Placental epithelial cell (primary cell): ENCODE measurements at places on chromosomes 5 and 9. TPM values are rescaled to one million over a fixed set of nuclear protein-coding genes. Genes with fewer than 3 reads are reported as not detected.

The PLPP6 gene
- total RNA-seq = 10.2 and 11.7 TPM in 2 replicates

The MLANA gene
- total RNA-seq = 0.79 TPM in 1 of 2 replicates, not detected in the other

The HTR4 gene
- not detected in 2 replicates for total RNA-seq

The GLRA1 gene
- not detected in 2 replicates for total RNA-seq

The LAMC3 gene
- under 0.01 and 0.39 TPM in 2 replicates for total RNA-seq
